CD4-positive, alpha-beta T cell treated with Interleukin-17A for 4 hours (primary cell): ENCODE measurements at places on chromosomes 4 and X.

- no peak for DNase-seq
Observed at GRCh38 chr4:92262371-92262770, 41.4 kb upstream of the GRID2 start.

DNA sequence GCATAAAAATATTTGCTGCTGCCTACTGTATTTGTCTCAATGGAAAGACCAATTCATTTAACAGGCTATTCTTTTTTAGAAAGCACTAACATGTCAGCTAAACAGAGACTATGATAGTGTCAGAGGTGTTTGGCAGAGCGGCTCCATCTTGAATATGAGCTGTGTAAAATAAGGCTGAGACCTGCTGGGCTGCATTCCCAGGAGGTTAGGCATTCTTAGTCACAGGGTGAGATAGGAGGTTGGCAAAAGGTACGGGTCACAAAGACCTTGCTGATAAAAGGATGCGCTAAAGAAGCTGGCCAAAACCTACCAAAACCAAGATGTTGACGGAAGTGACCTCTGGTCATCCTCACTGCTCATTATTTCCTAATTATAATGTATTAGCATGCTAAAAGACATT, 41.8 kb downstream of the NPY5R start:
- no peak for DNase-seq

DNA sequence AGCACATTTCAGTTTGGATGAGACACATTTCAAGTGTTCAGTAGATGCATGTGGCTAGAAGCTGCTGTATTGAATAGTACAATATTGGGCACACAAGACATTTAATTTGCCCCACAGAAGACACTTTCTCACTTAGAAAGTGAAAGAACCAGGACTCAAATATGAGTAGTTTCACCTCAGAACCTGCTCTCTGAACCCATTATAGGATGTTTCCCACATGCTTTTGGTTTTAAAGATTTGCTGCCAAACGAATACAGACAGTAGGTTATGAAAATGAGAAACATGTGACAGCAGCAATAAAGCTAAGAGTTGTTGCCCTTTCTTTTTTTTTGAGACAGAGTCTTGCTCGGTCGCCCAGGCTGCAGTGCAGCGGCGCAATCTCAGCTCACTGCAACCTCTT, 32.3 kb downstream of the C4orf54 start:
- DNase-seq = no peak

DNA sequence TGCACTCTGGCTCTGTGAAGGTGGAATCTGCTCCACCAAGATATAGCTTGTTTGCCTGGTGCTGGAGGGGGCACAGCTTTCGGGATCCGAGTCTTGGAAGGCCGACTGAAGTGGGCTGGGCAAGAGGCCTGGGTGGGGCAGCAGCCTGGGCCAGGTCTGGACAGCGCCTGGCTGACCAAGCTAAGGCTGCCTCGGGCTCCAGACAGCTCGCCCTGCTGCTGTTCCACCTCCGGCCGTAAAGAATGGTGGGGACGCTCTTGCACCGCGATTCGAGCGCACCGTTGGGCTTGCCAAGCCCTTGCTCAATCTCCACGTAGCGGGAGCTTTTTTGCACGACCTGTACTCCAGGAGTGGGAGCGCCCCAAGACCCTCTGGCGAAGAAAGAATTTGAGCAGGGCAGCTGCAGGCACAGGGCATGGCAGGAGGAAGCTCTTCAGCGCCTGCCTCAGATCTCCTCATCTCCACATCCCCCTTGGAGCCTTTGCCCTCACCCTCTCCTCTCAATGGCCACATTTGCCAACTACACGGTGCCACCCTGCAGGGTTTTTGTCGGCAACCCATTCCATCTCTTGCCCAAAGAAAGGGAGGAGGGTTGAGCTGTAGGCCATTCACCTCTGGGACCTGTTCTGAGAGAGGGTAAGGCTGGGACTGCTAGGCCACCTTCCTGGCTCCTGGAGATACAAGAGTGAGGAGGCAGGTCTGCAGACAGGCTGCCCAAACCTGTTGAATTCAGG, 18.9 kb downstream of the CNGA2 start:
- no peak for DNase-seq

DNA sequence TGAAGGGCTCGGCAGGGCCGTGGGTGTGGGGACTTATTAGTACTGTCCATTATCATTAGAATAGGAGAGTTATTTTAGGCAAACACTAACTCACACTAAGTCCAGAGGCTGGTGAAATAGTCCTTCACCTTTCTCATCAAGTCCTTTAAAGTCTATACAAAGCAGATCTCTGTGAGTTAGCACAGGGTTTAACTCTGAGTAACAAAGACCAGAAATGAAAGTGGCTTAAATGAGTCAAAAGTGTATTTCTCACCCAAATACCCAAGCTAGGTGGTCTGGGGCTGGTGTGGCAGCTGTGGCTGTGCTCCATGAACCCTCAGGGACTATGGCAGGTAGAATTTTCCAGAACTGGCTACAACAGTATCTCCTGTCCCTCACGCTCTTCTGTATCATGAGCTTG, 263.2 kb downstream of the BCOR start:
- no peak for DNase-seq

DNA sequence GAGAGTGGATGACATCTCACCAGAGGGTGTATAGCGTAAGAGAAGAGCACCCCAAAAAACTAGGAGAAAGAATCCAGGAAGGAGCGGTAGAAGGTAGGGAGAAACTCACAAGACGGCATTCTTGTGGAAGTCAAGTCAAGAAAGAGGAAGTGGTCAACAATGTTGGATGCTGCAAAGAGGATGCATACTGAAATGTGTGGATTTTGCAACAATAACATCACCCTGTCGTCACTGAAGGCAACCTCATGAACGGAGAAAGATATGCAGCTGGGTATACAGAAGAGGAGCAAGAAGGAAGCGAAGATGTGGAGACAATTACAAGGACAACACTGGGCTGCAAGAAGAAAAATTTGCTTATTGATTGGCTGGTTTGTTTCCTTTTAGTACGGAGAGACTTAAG, 11.4 kb upstream of the TAPT1 start:
- DNase-seq = no peak

DNA sequence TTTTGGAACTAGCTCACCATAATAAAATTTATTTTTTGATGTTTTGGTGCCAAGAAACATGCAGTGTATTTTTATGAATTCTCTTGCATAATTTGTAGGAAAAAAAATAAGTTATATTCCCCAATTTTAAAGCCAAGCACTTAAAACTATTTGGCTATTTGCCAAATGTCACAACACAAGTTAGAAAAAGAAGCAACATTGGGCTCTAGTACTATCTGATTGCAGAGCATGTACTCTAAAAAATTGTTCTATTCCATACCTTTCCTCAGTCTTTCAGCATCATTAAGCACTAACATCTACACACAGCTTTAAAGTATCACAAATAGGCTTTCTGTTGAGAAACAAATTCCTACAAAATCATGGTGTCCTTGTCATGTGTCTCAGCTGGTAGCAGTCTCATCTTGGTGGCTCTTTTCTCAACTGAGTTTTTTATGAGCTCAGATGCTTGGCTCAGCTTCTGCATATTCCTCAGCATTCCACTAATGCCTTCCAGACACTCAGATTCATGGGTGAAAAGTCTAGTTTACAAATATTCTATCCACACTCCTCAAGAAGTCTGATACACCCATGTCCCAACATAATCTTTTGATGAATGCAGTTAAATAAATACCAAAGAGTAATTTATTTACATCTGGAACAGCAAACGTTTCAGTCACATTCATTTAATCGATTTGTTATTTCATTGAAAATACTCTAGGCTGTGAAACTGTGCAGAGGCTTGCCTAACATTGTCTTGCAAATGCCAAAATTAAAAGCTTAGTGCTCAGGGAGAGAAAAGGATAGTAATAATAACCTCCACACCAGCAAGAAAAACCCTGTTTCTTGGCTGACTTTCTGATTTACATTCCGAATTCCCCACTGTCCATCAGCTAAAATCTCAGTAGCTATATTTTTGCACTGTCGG, 2209.9 kb downstream of the PCDH7 start:
- no peak for DNase-seq

GRCh38 chr4:122046255-122046654, 94.4 kb upstream of the TRPC3 start:
- no peak for DNase-seq

DNA sequence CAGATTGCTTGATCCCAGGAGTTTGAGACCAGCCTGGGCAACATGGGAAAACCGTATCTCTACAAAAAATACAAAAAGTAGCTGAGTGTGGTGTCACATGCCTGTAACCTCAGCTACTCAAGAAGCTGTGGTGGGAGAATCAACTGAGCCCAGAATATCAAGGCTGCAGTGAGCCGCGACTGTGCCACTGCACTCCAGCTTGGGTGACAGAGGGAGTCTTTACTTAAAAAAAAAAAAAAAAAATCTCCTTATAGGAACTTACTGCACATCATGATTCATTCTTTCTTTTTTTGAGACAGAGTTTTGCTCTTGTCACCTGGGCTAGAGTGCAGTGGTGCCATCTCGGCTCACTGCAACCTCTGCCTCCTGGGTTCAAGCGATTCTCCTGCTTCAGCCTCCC, 24.3 kb downstream of the UPF3B start:
- no peak for DNase-seq

- DNase-seq = no peak
Observed at GRCh38 chr4:153927451-153927850, 138.6 kb upstream of the SFRP2 start.

GRCh38 chr4:181684310-181684709, 558.9 kb upstream of the TENM3 start:
- DNase-seq = no peak

- peak; percentile 27 for DNase-seq
Observed at GRCh38 chr4:128288689-128289106, 1.1 kb upstream of the PGRMC2 start.

- DNase-seq = no peak
Observed at GRCh38 chr4:165177725-165178666, 29.4 kb upstream of the KLHL2 start.

DNA sequence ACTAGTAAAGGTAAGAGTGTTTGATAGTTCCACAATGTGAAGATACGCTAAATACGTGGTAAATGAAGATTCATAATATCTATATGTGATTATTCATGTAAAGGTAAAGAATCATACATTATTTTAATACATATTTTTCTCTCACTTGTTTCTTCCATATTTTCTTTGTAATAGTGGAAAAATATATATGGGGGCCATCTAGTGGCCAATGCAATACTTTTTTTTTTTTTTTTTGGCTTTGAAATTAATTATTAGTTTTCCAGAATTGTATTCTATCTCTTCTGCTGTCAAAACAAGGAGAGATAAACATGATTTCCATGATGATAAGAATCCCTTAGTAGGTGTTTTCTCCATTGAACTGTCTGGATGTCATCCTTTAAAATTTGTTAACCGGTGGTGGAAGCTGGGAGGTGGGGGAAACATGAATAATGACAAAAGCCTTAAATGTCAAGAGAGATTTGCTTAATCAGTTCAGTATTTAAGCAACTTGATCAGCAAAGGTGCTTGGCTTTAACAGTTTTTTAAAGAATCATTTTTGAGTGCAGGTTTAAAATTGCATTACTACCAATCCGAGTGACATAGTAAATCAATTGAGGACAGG, 508.7 kb upstream of the HTR2C start:
- no peak for DNase-seq

DNA sequence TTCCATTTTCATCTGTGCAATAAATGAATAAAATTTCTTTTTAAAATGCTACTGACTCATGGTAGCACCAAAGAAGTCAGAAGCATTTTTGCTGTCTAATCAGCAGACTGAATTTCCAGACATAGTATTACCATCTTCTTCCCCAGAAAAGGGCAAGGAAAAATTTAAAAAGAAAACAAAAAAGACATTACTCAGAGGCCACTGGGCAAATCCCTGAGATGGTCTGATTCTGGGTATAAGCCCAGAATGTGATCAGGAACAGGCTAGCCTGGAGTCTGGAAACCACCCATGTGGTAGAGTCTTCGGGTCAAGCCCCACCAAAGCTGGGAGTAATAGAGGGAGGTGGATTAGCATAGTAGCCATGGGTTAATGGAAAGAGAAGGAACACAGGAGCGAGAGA, 342.8 kb downstream of the FBXW7 start:
- DNase-seq = no peak

GRCh38 chrX:66680451-66680850, 41.6 kb upstream of the EDA2R start:
- no peak for DNase-seq

DNA sequence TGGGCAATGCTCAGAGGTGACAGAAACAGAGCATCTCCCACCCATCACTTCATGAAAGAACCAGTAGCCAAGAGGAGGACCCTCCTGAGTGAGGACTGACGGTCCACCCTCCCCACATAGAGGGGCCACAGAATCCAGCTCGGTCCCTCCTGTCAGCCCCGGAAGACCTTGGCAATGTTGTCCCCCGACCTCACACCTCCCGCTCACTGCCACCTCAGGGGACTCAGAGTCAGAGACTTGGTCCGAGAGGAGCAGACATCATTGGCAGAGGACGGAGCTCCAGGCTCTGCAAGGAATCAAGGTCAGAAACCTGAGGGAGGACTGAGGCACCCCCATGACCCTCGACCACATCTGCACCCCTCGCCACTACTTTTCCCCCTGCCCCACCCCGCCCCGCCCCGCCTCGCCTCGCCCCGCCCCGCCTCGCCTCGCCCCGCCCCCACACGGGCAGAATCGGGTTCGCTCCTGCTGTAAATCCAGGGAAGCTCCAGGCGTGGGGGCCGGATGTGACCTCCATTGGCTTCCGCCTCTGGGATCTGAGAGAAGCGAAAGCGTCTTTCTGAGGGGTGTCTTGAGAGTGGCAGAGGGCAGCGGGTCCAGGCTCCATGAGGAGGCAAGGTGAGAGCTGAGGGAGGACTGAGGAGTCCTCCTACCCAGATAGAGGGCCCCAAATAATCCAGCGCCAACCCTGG, at the start of gene MAGEA11:
Gene MAGEA11 (plus strand): TSS at position 516 of the 692 bp plus-strand sequence. CDS start 1,100 bp downstream, outside the sequence.
- no peak for DNase-seq

DNA sequence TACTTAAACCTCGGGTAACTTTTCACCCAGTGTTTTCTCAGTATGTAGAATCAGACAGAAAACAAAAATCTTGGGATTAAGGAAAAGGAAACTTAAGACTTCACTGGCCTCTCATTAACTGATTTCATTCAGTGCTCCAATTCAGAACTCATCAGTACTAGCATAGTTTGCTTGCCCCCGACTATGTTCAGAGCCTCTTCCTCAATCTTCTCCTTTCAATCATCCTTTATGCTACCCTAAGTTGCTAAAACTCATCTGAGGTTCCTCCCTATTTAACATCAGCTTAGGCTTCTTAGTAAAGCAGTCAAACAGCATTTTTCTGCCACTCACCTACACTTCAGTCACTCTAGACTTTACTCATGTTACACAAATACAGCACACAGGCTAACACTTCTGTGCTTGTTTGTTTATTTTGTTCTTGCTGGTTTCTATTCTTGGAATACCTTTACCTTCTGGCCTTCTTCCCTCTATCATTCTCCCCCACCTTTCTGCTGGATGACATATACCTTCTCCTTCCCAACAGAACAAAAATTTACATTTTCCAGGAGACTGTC, 163.0 kb upstream of the TLL1 start:
- DNase-seq = no peak

DNA sequence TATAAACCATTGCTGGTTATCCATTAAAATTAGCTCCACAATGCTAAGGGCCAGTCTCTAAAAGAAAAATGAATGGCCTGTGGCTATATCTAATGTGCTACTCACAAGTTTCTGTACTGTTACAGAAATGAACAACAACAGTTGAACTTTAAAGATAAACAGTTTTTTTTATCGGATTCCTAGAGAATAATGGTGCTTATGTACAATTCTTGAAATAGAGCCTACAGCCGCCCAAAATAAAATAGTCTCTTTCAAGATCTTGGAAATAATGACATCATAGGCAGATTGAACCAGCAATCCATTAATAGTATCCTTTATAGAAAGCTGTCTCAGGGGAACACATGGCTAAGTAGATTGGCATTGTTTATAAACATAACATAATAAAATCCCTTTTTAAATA, 23.4 kb downstream of the PAK3 start:
- DNase-seq = no peak
